ENCODE measurements at places on chromosomes 16 and 17. TPM values are rescaled to one million over a fixed set of nuclear protein-coding genes. Genes with fewer than 3 reads are reported as not detected.

Gene ADAP2
- total RNA-seq, result 0.39 TPM

Gene KRTAP9-2
- total RNA-seq, result not detected

Gene MARCHF10
- not detected for total RNA-seq

Gene ACSM2A
- not detected for total RNA-seq

DNA sequence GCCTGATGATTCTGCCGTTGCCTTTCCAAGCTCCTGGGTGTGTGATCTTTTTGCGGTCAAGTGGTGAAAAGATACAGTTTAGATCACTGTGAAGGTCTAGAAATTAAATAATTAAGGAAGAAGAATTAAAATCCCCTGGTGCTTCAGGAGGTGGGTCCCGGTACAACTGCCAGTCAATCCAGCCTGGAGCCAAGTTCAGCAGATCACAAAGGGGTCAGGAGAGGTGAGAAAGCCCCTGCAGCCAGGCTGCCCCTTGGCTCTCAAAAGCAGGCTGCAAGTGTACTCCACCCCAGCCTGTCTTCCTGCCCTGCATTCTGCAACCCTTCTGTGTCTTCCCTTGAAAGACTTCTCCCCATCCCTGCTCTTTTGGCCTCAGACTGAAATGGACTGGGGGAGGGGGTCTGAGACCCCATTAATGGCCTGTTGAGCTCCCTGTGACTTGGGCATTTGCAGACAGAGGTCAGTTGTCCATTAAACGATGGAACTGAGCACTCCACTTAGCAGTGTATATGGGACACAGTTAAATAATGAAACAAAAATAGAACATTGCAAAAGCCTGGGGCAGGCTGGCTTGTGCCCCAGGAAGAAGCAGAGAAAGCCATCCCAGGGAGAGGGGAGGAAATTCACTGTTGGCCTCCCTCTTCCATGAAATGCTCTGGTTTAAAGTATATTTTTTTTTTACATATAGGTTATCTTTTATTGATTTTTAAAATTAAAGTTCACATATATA, 15.1 kb downstream of the CACNG5 start:
- peaks cover 3% of the 10 kb centered on the region for H3K27me3 ChIP-seq
- no peak overlapping the region for H3K4me3 ChIP-seq
- no peak overlapping the region for H3K27ac ChIP-seq
- no peaks in the 10 kb centered on the region for H3K4me1 ChIP-seq
- DNase-seq, result no peak

- peaks cover 20% of the 10 kb centered on the region for H3K36me3 ChIP-seq
- no peaks in the 10 kb centered on the region for H3K27me3 ChIP-seq
- DNase-seq, result no peak
- peaks cover 37% of the 10 kb centered on the region for H3K4me1 ChIP-seq
- H3K27ac ChIP-seq, result no peak overlapping the region
Observed at GRCh38 chr17:45429339-45430005, 3.2 kb downstream of the ARHGAP27 start.

- H3K4me1 ChIP-seq, result peaks cover 40% of the 10 kb centered on the region
- no peaks in the 10 kb centered on the region for H3K27me3 ChIP-seq
- peak overlapping the region; percentile 59 for H3K4me3 ChIP-seq
- peak; percentile 73 for DNase-seq
- peak overlapping the region; percentile 82 for H3K27ac ChIP-seq
Observed at GRCh38 chr16:30068750-30069610, 3.4 kb downstream of the ALDOA start.

GRCh38 chr17:61330174-61331150, 69.2 kb upstream of the TBX2 start:
- H3K4me1 ChIP-seq, result no peaks in the 10 kb centered on the region
- no peaks in the 10 kb centered on the region for H3K27me3 ChIP-seq
- no peak overlapping the region for H3K4me3 ChIP-seq
- H3K27ac ChIP-seq, result no peak overlapping the region
- no peaks in the 10 kb centered on the region for H3K36me3 ChIP-seq

DNA sequence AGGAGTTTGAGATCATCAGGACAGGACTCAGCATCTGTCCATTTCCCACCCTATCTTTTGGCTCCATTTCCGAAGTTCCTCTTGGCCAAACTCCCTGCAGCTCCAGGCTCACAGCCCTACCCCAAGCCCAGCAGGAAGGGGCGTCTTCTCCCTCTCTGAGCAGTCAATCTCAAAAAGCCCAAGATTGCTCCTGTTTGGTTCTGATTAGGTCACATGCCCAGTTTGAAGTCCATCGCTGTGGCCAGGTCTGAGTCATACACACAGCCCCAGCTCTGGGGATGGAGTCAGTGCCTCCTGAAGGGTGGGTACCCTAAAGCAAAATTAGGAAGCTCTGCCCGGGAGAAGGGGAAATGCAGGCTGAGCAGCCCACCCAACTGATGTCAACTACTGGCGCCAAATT, 23.9 kb downstream of the SNX20 start:
- peaks cover 1% of the 10 kb centered on the region for H3K36me3 ChIP-seq
- H3K27me3 ChIP-seq, result no peaks in the 10 kb centered on the region
- H3K4me1 ChIP-seq, result no peaks in the 10 kb centered on the region
- DNase-seq, result no peak
- H3K4me3 ChIP-seq, result no peak overlapping the region
- H3K27ac ChIP-seq, result no peak overlapping the region

DNA sequence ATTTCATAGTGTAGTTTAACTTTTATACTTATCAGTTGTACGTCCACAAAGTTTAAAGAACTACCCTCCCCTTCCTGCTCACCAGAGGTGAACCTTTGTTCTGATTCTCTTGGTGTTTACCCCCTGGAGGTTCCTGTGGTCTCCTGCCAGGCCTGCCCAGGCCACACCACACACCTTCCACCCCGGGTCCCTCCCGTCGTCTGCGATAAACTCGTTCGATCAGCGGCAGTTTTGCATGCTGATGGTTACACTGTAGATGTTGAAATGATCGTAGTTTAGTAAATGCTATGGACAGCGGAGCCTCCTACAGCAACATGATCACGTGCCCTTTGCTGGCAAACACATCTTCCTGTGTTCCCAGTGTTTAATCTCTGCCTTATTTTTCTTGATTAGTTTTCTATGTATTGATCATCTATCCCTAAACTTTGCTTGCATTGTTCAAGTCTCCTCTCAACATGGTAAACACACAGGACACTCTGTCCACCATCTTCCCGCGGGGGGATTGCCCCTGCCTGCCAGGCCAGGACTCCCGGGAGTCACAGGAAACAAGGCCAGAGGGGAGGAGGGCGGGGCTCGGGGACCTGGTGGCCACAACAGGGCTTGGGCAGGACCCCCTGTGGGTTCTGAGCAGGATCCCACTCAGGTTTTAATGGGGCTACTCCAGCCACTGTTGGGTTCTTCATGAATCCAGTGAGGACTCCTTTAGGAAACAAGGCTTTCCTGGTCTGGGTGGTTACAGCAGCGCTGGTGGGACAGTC, 2.8 kb upstream of the ACSF3 start:
- no peak overlapping the region for H3K4me3 ChIP-seq
- peaks cover 21% of the 10 kb centered on the region for H3K4me1 ChIP-seq
- no peak for DNase-seq
- peaks cover 15% of the 10 kb centered on the region for H3K27me3 ChIP-seq
- peaks cover 3% of the 10 kb centered on the region for H3K36me3 ChIP-seq

DNA sequence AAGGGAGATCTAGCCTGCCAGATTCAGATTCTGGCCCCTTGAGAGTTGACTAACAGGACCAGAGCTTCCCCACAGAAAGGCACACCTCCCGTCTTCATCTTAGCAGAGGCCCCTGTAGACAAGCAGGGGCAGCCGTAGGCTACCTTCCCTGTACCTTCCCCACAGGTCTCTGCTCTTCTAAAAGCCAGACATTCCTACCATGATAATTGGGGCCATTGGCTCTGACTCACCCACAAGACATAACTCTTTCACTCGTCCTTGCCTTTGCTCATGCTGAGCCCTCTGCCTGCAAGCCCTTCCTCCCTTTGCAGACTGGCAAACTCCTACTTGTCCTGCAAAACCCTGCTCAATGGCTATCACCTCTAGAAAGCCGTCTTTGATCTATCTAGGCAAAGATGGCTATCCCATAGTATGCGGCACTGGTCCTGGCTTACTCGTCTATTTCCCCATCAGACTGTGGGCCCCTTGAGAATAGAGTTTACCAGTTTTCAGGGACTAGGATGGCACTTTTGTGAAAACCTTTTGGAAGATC, 43.8 kb downstream of the PIMREG start:
- H3K4me3 ChIP-seq, result no peak overlapping the region
- no peaks in the 10 kb centered on the region for H3K4me1 ChIP-seq
- H3K27ac ChIP-seq, result no peak overlapping the region
- H3K27me3 ChIP-seq, result no peaks in the 10 kb centered on the region
- H3K36me3 ChIP-seq, result no peaks in the 10 kb centered on the region

- no peak for DNase-seq
- peak overlapping the region; percentile 80 for H3K4me3 ChIP-seq
- H3K27ac ChIP-seq, result peak overlapping the region; percentile 70
- H3K27me3 ChIP-seq, result no peaks in the 10 kb centered on the region
Observed at GRCh38 chr16:30395992-30396585, 869 bp downstream of the ZNF48 start.

- no peak overlapping the region for H3K4me3 ChIP-seq
- H3K27me3 ChIP-seq, result no peaks in the 10 kb centered on the region
- peaks cover 43% of the 10 kb centered on the region for H3K4me1 ChIP-seq
- peaks cover 44% of the 10 kb centered on the region for H3K36me3 ChIP-seq
Observed at GRCh38 chr17:43175213-43176118, 4.5 kb downstream of the NBR1 start.

- DNase-seq, result peak; percentile 9
- H3K4me1 ChIP-seq, result no peaks in the 10 kb centered on the region
- H3K36me3 ChIP-seq, result no peaks in the 10 kb centered on the region
- no peak overlapping the region for H3K27ac ChIP-seq
Observed at GRCh38 chr17:79633154-79633553, 22.3 kb upstream of the RBFOX3 start.

DNA sequence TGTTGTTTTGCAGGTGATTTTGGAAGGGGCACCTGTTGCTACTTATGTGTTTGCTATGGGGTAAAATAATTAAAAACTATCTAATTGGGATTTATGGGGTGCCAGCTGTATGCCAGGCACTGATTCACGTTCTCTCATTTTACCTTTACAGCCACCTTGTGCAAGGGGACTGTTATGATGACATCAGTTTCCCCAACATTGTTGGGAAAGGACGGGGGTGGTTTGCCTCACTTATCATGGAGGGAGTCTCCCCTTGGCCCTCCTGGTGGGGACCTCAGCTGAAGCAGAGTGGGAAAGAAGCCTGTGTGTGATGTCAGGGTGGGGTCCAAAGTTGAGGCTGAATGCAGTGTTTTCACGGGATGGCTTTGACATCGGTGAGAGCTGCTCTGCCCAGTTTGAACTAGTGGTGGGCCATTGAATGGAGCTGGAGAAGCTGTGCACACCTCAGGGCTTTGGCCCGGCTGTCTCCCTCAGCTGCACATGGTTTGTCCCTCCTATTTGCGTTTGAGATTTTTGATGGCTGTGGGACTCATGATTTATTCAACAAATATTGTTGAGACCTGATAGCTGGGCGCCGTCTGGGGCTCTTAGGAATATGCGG, 36.1 kb downstream of the CMIP start:
- peaks cover 85% of the 10 kb centered on the region for H3K4me1 ChIP-seq
- no peaks in the 10 kb centered on the region for H3K27me3 ChIP-seq
- peak overlapping the region; percentile 68 for H3K27ac ChIP-seq
- H3K4me3 ChIP-seq, result no peak overlapping the region

- no peak overlapping the region for H3K27ac ChIP-seq
- DNase-seq, result peak; percentile 32
- H3K27me3 ChIP-seq, result peaks cover 51% of the 10 kb centered on the region
- peak overlapping the region; percentile 39 for H3K4me3 ChIP-seq
- no peaks in the 10 kb centered on the region for H3K36me3 ChIP-seq
Observed at GRCh38 chr17:20852239-20852989, 190.4 kb downstream of the USP22 start.

GRCh38 chr16:85002608-85003007, 8.7 kb downstream of the ZDHHC7 start:
- peak; percentile 40 for DNase-seq
- H3K27ac ChIP-seq, result peak overlapping the region; percentile 31
- peaks cover 34% of the 10 kb centered on the region for H3K4me1 ChIP-seq
- H3K36me3 ChIP-seq, result peaks cover 13% of the 10 kb centered on the region

GRCh38 chr17:21300601-21301571, 16.4 kb downstream of the MAP2K3 start:
- no peak for DNase-seq
- no peaks in the 10 kb centered on the region for H3K4me1 ChIP-seq
- no peaks in the 10 kb centered on the region for H3K27me3 ChIP-seq
- H3K4me3 ChIP-seq, result no peak overlapping the region
- no peak overlapping the region for H3K27ac ChIP-seq
- H3K36me3 ChIP-seq, result peaks cover 38% of the 10 kb centered on the region

DNA sequence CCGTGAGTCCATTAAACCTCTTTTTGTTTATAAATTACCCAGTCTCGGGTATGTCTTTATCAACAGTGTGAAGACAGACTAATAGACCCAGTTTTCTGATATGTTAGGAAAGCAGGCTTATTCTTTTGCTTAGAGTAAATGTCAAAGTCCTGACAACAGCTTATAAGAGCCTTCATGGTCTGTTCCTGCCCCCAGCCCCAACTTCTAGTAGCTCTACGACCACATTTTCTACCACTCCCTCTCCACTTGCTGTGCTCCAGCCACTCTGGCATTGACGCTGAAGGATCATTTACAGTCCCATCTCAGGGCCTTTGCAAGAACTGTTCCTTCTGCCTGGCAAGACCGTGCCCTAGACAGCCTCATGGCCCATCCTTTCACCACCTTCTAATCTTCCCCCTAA, 104.6 kb upstream of the GPR139 start:
- no peak for DNase-seq
- H3K27me3 ChIP-seq, result peaks cover 2% of the 10 kb centered on the region
- H3K4me3 ChIP-seq, result no peak overlapping the region
- H3K27ac ChIP-seq, result no peak overlapping the region
- no peaks in the 10 kb centered on the region for H3K4me1 ChIP-seq
- H3K36me3 ChIP-seq, result no peaks in the 10 kb centered on the region

DNA sequence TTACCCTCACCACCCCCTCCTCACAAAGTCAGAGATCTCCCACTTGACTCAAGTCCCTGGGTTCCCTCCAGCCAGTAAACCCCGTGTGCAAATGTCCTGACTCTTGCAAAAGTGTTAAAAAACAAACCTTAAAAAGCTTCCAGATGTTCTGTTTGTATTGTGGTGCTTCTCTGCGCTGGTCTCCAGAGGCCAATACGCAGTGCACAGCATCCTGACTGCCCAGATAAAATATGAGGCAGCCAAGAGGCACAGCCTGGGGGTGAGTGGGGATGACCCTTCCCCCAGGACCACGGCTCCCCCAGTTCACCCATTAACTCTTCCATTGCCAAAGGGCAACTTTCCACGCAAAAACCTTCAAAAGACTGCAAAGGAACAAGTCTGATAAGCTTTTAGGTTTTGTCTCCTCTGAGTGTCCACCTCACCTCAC, 291.8 kb downstream of the SOX9 start:
- H3K36me3 ChIP-seq, result no peaks in the 10 kb centered on the region
- no peaks in the 10 kb centered on the region for H3K4me1 ChIP-seq
- DNase-seq, result no peak
- H3K27ac ChIP-seq, result no peak overlapping the region
- H3K27me3 ChIP-seq, result no peaks in the 10 kb centered on the region
- no peak overlapping the region for H3K4me3 ChIP-seq

DNA sequence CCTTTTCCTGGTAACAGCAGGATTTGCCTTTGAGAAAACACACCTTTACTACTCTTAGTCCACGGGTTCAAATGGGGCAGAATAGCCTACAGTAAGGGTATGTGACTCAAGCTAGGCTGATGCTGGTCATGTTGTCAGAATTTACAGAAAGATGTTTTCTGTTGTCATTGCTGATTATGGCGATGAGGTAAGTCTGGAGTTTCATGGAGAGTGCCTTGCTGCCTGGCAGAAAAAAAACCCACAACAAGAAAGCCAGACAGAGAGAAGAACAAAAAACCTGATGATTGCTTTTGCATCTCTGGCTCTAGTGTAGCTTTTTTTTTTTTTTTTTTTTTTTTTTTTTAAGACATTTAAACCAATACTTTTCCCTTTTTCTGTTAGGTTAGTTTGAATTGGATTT, 47.9 kb downstream of the SLC6A4 start:
- H3K4me1 ChIP-seq, result no peaks in the 10 kb centered on the region
- DNase-seq, result no peak
- H3K36me3 ChIP-seq, result peaks cover 24% of the 10 kb centered on the region
- no peak overlapping the region for H3K4me3 ChIP-seq
- no peak overlapping the region for H3K27ac ChIP-seq

All from activated CD8-positive, alpha-beta T cell treated with anti-CD3 and anti-CD28 coated beads, Interleukin-2, amount 10 ng/mL, durations not matched to agents 7 days and 5 days (primary cell).